Activated T-cell treated with anti-CD3 and anti-CD28 coated beads for 48 hours (primary cell): ENCODE measurements at places on chromosomes 5 and 9.

GRCh38 chr5:114418176-114419066, 56.6 kb downstream of the KCNN2 start:
- no peak for DNase-seq

GRCh38 chr5:21711866-21712758, 1141.0 kb downstream of the CDH12 start:
- no peak for DNase-seq

DNA sequence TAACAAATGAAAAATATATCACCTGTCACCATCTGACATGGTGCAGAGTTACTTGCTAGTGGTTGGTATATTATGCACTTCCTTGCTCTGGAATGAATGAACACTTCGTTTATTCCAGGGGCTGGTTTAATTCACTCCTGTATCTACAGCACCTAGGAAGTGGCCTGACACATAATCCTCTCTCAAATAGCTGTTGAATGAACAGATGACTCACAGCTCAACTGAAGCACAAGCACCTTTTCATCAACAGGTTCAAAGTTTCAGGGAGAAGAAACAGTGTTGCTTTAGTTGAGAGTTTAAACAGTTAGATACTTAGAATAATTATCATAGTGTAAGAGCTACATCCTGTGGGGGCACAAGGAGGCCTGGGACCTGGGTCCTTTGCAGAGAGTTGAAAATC, 135.0 kb upstream of the DAP start:
- DNase-seq, result no peak

DNA sequence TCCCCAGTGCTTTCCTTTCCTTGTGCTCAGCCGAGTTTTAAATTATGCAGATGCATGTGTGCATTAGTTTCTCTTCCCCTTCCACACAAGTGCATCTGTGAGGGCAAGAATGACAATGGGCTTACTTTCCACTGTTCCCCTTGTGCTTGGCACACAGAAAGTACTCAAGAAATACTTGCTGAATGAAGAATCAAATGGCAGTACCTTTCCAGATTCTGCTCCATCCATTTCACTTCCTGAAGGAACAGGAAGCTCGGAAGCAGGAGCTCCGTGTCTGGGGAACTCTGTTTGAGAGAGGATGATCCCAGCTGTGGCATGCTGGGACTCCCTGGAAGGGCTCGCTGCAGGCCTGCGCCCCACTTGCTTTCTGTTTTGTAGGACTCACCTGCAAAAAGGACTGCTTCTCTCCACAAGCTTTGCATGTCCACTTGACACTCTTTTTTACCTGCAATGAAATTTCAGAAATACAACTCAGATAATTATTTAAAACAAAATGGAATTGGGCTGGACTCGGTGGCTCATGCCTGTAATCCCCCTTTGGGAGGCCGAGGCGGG, 5.5 kb downstream of the MRNIP start:
- no peak for DNase-seq

GRCh38 chr9:88076286-88077070, 61.8 kb downstream of the SPATA31C2 start:
- DNase-seq, result peak; percentile 41

- no peak for DNase-seq
These were observed 144.2 kb upstream of the SMARCA2 start for GRCh38 chr9:1870915-1871314.

- DNase-seq, result no peak
These were observed 120.4 kb upstream of the OSMR start for GRCh38 chr5:38725371-38725865.

- DNase-seq, result no peak
These were observed 8.1 kb downstream of the IDNK start for GRCh38 chr9:83630938-83631457.
